H7 (cell line): ENCODE measurements at places on chromosomes 7 and 10. TPM values are rescaled to one million over a fixed set of nuclear protein-coding genes. Genes with fewer than 3 reads are reported as not detected.
A peak's percentile ranks its signal among the peaks of the same experiment; 100 is the strongest.

The LIPF gene
- not detected in 2 replicates for total RNA-seq

The SLC26A3 gene
- not detected in 2 replicates for total RNA-seq

GRCh38 chr10:36202881-36203280, 560.8 kb upstream of the FZD8 start:
- DNase-seq, result no peak

GRCh38 chr10:123140983-123141390, 5.2 kb downstream of the HMX3 start:
- DNase-seq, result peak; percentile 43

GRCh38 chr10:71576842-71577241, 142.7 kb downstream of the C10orf105 start:
- no peak for DNase-seq

GRCh38 chr7:22179442-22179879, 177.5 kb downstream of the RAPGEF5 start:
- no peak for DNase-seq

DNA sequence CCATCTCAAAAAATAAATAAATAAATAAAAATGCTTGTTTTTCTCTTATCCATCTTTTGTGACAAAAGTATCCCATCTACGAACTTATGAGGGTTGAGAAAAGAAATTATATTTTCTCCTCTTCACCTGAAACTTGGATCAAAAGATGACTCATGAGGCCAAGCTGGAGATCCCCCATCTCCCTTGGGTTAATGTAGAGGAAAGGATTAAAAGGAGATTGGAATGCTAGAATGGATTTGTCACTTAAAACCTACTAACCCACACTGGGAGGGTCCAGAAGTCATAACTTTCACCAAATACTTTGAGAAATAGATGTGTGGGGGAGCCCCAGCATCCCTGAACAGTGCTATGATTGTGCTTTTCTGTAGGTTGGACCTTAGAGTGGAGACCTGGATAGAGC, 46.3 kb upstream of the PIK3CG start:
- DNase-seq, result no peak

DNA sequence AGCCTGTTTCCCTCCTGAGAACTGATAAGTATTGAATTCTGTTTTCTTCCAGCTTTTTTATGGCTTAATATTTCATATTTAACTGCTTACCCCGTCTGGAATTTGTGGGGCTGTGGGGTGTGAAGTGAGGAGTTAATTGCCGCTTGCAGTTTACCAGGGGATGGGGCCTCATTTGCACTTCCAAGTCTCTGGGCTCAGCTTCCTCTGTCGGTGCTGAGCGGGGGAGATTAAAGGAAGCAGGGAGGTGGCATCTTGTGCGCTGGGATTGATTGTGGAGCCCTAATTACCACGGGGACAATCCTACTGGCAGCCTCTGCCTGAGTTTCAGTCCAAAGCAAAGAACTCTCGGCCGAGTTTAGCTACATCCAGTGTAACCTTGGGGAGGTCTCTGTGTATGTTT, 33.4 kb downstream of the ELFN1 start:
- peak; percentile 74 for DNase-seq

DNA sequence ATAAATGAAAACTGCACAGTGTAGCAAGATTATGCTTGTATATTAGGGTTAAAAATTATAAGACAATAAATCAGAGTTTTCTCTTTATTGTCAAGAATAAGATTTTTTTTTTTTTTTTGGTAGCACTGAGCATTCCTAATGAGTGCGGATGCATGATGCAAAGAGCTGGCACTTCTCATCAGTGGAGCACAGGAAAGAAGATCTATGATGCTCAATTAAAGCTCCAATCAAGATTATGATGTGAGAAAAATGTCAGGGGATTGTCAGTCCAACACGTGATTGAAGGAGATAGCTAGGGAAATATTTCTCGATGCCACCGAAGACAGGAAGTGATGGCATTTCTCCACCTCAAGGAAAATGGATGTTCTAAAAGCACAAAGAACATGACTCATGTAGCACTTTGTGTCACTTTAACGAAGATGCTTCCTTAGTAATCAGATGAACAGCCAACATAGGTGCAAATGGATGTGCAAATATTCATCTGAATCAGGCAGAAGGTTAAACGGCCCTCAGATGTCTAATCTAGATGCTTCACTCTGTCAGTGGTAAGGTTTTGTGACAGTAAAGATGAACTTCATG, 240.9 kb downstream of the THSD7A start:
- no peak for DNase-seq

The GLRX3 gene
- 151 and 161 TPM in 2 replicates for total RNA-seq

The PGAM2 gene
- 2.7 and 4.5 TPM in 2 replicates for total RNA-seq

The HSPA12A gene
- 1.9 and 2.2 TPM in 2 replicates for total RNA-seq

DNA sequence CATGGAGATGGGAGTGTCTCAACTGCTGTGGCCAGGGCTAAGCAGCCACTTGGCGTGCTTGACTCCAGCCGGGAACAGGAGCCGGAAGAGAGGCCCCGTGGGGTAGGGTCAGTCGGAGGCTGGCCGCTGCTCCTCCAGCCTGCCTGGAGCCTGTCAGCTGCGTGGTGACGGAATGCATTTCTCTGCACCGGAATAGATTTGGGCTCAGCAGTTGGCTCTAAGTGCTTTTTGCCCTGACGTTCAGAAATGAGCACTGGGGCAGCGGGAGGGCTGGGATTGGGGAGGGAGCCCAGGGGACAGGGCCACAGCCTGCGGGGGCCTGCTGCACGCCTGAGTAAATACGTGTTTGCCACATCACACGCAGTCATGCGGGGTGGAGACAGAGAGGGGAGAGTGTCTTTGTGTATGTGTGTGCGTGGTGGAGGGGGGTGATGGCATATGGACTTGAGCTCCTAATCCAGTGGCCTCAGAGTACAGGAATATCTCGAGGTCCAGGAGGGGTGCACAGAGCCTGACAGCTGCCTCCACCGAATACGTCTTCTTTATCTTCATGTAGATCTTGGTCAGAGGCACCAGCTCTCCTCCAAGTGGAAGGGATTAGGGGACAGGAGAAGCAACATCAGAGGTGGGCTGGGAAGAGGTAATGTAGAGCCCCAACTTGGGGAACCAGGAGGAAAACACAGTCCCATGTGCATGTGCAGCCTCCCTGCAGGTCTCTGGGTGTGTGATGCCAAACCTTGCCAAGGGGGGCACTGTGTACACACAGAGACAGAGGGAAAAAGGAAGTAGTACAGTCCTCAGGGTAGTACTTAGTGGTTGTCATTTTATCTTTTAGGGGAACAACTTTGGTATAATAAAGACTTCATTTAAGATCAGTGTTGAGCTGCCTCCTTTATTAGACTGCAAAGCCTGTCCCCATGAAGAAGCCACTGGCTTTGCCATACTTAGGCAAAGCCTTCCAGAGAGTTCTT, 151.4 kb downstream of the CDH23 start:
- peak; percentile 87 for DNase-seq

The CCDC136 gene
- total RNA-seq, result 9.7 and 14.7 TPM in 2 replicates

The STAG3 gene
- total RNA-seq, result 2.4 and 10.3 TPM in 2 replicates

DNA sequence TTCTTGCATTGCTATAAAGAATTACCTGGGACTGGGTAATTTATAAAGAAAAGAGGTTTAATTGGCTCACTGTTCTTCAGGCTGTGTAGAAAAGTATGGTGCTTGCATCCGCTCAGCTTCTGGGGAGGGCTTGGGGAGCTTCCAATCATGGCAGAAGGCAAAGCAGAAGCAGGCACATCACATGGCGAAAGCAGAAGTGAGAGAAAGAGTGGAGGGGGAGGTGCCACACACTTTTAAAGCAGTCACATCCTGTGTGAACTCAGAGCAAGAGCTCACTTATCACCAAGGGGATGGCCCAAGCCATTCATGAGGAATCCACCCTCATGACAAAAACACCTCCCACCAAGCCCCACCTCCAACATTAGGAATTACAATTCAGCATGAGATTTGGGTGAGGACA, 303.5 kb downstream of the OTUD1 start:
- DNase-seq, result no peak

DNA sequence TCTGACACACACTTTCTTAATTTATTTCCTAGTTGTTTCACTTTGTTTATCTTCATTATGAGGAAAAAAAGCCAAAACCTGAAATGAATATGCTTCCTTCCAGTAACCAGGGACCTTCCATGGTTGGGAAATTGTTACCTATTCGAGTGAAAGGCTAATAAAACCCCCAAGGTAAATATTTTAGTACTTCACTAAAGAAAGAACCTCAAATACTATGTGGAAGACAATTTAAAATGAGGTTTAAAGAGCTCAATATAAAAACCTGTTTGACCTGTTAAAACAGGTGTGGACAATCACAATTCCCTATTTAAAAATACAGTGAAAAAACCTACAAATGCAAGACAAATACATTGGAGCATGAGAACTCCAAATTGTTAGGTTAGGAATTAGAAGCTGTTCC, 192.6 kb downstream of the CFTR start:
- DNase-seq, result no peak

GRCh38 chr10:35388197-35388596, 51.9 kb downstream of the CCNY start:
- DNase-seq, result no peak

DNA sequence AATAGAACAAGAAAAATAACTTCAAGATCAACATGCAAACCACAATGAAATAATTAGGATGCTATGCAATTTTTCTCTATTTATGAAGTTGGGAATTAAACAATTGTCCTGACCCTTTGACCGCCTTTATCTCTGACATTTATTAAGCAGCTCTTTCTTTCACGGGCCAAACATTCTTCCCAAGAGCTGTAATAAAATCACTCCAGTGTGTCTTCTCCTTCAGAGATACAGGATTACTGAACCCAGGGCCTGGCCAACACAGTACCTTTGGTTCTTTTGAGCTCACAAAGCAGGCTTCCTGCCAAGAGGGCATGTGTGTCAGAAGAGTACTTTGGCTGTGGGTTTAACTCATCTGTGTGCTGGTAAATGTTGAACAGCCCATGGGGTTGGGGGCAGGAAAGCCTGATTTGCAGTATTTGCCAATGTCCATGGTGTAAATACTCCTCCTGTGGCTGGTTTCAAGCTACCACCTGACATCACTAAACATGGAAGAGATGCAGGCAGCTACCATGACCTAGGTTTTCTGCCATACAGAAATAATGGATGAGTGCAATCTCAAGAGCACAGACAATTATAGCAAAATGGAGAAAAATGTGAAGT, 121.7 kb downstream of the FANK1 start:
- no peak for DNase-seq

GRCh38 chr10:19935176-19935575, 118.9 kb downstream of the PLXDC2 start:
- no peak for DNase-seq

The AKR1C4 gene
- not detected in 2 replicates for total RNA-seq

DNA sequence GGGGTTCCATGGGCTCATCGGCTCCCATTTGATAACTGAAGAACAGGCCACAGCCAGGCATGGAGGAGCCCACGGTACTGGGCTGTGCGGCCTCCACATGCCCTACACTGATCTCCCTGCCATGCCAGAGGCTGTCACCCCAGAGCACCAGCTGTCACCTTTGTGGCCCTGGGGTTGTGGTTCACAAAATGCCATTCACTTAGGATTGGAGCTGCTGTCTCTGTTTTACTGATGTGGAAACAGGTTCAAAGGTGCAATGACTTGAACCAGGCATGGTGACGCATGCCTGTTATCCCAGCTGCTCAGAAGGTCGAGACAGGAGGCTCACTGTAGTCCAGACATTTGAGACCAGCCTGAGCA, 4.3 kb upstream of the UPK3B start:
- peak; percentile 11 for DNase-seq

- DNase-seq, result peak; percentile 34
These were observed 115.1 kb downstream of the ICA1 start for GRCh38 chr7:8146788-8147413.

DNA sequence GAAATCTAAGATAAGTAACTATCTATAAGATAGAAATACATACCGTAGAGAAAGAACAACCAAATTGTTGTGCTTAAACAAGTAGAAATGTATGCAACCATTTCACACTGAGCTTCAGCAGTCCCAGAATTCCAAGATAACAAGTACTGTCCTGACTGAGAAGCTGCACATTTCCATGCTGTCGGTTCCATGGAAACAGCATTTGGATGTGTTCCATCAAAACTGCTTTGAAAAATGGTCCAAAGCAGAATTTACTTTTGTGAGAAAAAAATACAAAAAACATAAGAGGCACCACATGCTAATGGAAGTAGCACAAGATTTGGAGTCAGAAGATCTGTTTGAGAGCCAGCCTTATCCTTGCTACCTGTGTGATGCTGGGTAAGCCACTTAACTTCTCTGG, 92.6 kb downstream of the MTERF1 start:
- DNase-seq, result no peak

GRCh38 chr7:42765931-42766330, 145.9 kb downstream of the C7orf25 start:
- DNase-seq, result no peak

DNA sequence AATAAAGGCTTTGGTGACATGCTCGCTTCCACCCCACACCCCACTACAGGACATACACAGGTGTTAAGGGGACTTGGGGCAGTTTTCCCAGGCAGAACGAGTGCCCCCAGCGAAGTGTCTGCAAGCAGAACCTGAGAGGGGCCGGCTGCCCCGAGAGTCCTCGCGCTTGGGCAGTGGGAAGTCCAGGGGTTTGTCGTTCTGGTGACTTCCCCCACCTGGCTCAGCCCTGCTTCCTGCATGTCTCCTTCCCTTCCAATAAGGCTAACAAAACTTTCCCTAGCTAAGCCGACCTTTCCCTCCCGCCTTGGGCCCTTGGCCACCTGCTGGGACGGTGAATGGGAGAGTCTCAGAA, 916 bp downstream of the VWA2 start:
- no peak for DNase-seq

The PRR15 gene
- 11.7 and 12.3 TPM in 2 replicates for total RNA-seq

The SLIT1 gene
- total RNA-seq, result 0.28 and 1.6 TPM in 2 replicates

DNA sequence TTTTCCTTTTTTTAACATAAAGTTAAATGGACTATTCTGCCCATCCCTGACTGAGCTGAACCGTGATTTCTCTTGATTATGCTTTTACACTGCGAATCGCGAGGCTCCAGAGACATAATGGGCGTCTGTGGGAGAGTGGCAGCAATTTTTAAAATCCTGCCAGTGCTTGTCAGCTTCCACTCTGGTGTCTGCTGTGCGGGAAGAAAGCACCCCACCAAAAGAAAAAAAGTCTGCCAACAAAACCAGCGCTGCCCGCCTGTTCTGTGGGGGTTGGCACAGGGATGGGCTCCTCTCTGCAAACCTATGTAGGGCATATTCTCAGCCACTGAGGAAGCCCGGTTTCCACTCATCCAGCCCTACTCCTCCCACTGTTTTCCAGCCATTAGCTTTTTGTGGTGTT, 592.3 kb upstream of the GALNT17 start:
- DNase-seq, result no peak

DNA sequence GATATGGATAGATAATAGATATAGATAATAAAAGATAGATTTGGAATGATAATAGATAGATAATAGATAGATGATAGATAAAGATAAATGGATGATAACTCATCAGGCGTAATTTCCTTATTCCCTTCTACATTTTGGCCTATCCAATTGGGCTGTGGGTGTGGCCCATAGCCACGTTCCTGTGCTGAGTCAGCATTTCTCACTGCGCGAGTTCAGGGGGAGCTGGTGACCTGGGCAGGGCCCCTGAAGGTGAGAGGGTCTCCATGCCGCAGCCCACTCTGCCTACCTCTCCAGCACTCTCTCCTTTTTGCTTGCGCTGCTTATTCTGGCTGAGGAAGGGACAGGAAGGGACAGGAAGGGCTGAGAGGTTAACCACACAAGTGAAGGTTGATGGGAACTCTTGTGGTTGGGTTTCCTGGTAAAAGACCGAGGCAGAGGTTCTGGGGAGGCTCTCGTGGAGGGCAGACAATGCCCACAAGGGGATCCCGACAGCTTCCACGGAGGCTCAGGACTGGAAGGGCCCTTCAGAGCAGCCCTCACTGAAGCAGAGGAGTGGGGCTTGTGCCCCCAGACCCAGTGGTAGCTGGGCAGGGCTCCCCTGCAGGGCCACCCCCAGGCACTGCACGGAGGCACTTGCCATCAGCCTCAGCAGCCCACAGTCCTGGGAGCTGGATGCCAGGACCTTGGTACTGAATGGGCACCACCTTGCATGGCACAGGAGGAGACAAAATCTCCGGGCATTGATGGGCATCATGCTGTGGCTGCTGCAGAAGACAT, 247.3 kb upstream of the PITRM1 start:
- no peak for DNase-seq

The PPP1R3C gene
- total RNA-seq, result 0.31 and 0.63 TPM in 2 replicates
